ENCODE measurements at places on chromosomes 2 and 18. TPM values are rescaled to one million over a fixed set of nuclear protein-coding genes. Genes with fewer than 3 reads are reported as not detected.
A peak's percentile ranks its signal among the peaks of the same experiment; 100 is the strongest.

GRCh38 chr18:3931542-3932112 lies 481.7 kb downstream of the TGIF1 start:
- no peak for DNase-seq

- DNase-seq = no peak
These were observed 465.0 kb downstream of the SUCLG1 start for GRCh38 chr2:83993873-83994632.

DNA sequence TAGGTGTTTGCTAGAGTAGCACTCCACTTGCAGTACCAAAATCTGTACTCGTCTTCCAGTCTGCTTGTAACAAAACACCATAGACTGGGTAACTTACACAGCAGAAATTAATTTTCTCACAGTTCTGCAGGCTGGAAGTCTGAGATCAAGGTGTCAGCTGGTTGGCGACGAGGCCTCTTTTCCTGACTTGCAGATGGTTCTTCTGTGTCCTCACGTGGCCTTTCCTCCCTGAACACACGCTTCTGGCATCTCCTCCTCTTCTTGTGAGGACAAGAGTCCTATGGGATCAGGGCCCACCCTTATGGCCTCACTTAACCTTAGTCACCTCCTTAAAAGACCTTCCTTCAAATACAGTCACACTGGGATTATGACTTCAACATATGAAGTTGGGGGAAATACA lies 493.5 kb upstream of the MYT1L start:
- no peak for DNase-seq

DNA sequence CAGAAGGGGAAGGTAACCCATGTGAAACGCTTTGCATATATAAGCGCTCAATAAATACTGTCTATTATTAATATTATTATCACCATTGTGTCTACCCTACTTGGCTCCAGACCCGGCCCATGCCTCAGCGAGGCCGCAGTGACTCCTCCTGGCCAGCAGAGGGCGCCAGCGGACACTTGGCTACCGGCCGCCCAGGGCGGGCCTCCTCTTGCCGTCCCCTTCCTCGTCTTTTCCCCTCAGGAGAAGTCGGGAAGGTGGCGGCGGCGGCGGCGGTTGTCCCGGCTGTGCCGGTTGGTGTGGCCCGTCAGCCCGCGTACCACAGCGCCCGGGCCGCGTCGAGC lies at the start of gene AGFG1:
TSS of gene AGFG1 (plus strand) at position 233 of the 341 bp plus-strand sequence. CDS start 266 bp downstream, outside the sequence.
- DNase-seq = peak; percentile 76

DNA sequence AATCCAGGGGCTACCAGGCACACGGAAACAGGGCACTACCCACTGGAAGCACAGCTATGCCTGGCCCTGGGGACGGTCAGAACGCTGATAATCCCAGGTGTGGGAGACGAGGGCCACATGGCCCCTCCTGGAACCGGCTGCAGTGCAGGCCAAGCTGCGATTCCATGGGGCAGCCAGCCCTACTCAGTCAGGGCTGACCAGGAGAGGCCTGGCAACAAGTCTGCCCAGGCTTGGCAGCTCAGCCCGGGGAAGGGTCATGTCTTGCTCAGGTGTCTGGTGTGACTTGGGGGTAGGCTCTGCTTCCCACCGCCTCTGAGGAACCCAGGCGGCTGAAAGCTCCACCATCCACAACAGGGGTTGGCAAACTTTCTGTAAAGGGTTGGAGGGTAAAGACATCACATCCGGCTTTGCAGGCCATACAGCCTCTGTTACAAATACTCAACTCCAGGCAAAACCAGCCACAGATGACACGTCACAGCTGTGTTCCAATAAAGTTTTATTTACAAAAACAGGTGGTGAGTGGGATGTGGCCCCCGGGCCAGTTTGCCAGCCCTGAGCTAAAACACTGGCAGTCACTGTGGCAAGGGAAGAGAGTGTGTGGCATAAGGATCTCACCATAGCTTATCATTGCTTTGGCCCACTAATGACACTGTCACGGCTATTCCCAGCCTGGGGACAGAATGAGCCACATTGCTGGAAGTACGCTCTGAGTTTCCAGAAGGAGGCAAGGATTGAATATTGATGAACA lies 85.2 kb downstream of the NDUFA10 start:
- DNase-seq = no peak

The SATB2 gene
- 5.5 TPM for polyA plus RNA-seq

The RGPD3 gene
- 0.35 TPM for polyA plus RNA-seq

The ITPRIPL1 gene
- polyA plus RNA-seq = 1.4 TPM
